ENCODE measurements at places on chromosomes 2 and 18. TPM values are rescaled to one million over a fixed set of nuclear protein-coding genes. Genes with fewer than 3 reads are reported as not detected.

DNA sequence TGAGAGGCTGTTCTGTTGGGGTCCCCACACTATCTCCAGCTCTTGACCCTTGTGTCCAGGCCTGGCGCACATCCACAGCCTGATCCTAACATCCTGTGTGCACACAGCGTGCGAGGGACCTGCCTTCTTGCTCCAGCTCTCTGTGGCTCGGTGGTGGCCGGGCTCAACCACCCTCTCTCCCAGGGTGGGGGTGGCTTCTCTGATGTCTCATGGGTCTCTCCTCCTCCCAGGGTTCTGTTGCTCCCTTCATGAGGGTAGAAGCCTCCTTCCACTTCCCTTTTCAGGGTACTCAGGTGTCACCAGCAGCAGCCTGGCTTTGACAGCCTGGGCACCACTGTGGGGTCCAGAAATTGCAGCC lies 196.9 kb upstream of the RAB6C start:
- DNase-seq, result peak; percentile 81

- no peak for DNase-seq
Observed at GRCh38 chr2:12211326-12212175, 465.1 kb downstream of the LPIN1 start.

DNA sequence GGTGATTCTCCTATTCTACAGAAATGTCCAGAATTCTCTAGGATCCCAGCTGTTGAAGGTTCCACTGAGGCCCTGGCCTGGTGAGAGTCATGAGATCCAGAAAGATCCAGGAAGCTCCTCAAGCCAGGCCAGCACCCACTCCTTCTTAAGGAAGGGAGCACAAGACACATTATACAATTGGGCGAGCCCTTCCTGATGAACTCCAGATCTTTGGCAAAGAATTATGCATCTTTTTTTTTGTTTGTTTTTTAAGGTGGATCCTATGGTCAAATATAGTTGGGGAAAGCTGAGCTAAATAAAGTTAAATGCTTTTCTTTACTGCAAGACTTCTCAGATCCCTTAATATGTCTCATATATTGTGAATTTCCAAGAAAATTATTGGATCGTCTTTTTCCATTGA lies 37.0 kb upstream of the LOXHD1 start:
- DNase-seq, result no peak

- DNase-seq, result no peak
Observed at GRCh38 chr2:45606796-45607195, 4.3 kb downstream of the SRBD1 start.

DNA sequence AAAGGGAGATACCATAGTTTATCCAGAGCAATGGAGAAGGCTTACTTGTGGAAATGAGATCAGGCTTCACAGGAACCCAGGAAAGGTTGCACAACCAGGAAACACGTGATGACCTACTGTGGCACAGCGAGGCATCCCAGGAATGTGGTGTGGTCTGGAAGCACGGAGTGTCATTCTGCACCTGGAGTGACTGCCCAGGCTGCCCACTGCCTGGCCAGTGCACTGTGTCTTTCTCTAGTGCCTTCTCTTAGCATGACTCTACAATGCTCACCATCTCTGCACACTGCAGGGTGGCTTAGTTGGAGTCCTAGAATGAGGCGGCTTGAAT lies 48.9 kb downstream of the CHST9 start:
- no peak for DNase-seq

The GEN1 gene
- total RNA-seq, result 9.6 TPM

The CXCR4 gene
- total RNA-seq, result 39.5 TPM

The TM4SF20 gene
- not detected for total RNA-seq
